ENCODE measurements at places on chromosomes 6 and 20.

DNA sequence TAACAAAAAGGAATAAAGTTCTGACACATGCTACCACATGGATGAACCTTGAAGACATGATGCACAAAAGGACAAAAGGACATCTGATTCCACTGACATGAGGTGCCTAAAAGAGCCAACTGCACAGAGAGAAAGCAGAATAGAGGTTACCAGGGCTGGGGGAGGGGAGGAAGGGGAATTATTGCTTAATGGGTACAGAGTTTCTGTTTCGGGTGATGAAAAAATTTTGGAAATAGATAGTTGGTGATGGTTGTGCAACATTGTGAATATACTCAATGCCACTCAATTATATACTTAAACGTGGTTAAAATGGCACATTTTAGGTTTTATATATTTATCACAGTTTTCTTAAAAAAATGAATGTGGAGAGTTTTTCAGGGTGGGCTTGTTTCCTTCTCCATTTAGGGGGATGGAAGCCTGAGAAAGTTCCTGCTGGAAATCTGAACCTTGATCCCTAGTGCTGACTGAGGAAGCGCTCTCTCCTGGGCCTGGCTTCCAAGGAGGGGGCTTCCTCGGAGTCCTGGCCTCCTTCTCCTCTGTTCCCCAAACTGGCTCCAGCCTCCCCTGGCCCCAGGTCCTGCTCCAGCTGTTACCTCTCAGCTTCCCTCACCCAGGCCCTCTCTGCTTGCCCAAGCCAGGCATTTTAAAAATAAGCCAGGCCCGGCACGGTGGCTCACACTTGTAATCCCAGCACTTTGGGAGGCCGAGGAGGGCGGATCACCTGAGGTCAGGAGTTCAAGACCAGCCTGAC lies 79.2 kb downstream of the NOL4L start:
- no peak for DNase-seq

DNA sequence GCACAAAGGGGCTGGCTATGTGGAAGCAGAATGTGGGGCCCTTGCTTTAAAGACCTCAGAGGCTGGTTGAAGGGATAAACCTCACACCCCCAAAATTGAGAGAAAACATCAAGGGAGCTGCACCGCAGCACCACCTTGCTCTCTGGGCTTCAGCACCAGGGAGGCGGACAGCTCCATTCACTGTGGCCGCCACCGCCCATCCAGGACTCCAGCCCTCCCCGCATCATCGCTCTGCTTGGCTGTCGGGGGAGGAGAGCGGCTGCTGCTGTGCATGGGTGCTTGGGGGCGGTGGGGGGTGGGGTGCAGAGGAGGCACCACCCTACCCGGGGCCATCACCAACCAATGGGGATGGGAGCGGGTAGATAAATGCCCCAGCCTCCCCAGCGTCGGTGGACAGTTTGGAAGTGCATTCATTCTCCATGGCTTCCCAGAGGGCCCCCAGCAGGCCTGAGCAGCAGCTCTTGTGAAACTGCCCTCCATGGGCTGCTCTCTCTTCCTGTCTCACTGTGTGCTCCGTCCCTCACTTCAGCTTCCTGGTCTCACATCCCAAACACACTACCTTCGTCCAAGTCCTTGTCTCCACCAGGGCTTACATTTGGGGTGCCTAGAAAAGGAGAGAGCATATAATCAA lies 75.7 kb upstream of the BHLHE23 start:
- DNase-seq: no peak

DNA sequence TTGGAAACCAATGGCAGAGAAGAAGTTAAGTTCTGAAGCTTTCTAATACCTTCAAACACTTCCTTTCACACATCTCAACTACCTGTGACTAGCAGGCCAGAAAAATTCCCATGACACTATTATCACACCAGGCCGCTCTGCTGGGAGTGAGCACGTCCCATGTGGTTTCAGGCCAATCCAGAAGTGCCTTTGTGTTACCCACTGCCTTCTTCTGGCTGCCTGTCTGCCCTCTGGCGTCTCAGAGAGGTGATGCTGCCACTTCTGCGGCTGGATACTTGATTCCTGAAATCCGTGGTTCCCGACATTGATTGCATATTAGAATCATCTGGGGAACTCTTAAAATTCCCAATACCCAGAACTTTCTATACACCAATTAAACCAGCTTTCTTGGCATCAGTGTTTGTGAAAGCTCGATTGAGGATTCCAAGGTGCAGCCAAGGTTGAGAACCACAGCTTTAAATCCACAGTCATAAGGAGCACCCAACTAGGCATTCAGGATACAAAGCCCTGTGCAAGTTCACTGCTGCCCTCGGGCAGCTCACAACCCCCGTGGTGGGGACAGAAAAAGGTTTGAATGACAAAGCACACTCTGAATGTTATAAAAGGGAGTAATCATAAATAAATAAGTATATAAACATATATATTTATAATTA lies 65.6 kb downstream of the STMND1 start:
- no peak for DNase-seq

DNA sequence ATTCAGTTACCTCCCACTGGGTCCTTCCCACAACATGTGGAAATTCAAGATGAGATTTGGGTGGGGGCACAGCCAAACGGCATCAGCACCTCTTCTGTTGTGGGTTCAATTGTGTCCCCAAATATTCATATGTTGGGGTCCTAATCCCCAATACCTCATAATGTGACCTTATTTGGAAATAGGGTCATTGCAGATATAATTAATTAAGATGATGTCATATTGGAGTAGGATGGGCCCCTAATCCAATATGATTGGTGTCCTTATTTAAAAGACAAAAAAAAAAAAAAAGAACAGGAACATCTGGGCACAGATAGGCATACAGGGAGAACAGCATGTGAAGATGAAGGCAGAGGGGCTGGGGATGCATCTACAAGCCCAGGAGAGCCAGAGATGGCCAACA lies 89.4 kb downstream of the BFSP1 start:
- no peak for DNase-seq

GRCh38 chr6:69771158-69771906 lies 25.5 kb downstream of the LMBRD1 start:
- DNase-seq: no peak

DNA sequence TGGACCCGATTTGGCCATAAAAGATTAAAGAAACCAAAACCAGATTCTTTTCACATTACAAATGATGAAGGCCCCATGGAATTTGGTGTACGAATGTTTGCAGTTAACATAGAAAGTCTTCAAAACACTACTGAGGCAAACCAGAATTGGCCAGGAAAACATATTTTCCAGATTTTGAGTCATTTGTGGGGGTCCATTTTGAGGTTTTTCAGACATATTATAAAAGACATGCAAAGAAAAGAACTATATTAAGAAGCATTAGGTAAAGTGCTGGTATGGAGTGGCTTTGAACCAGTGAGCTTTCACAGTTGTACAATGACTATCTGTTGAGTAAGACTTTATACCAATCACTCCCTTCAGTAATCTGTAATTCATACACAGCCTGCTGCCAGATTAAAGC lies 168.9 kb upstream of the COL21A1 start:
- no peak for DNase-seq

GRCh38 chr6:15443119-15443830 lies 197.4 kb downstream of the JARID2 start:
- no peak for DNase-seq

DNA sequence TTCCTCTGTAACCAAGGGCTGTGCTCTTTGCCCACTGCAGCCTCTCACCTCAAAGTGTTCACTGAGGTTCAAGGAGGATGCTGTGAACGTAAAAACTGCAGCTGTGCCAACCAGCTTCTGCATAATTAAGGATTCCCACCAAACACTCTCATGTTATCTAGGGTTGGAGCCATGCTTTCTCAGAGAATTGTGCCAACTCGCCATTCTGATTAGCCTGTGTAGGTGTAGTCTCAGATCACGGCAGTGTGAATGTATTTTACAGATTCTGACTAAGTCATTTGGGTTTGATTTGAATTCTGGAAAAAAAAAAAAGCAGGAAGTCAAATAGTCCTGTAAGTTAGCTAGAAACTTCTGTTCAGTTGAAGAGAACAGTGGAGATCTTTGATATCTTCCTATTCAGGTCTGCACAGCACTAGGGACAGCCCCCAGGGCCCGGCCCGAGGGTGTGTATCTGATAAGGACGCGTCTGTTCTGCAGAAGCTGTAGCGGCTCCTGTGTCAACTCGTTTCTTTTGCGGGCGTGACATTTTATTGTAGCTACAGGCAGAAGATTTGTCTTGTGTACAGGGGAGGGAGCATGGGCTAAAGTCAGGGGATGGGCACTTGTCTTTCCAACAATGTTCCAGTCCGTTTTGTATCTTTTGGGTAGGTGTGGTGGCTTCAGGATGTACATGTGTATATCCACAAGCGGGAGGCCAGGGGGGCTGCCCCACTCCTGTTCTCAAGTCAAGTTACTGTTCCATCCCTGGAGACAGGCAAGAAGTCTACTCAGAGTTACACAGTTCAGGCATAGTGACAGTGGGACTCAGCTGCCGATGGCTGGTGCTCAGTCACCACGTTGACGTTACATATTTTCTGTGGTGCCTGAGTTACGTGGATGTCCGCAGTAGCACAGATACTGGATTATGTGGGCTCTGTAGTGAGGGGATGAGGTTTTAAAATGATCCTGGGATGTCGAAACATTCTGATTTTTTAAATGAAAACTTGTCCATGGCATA lies 12.4 kb downstream of the IRF4 start:
- no peak for DNase-seq

DNA sequence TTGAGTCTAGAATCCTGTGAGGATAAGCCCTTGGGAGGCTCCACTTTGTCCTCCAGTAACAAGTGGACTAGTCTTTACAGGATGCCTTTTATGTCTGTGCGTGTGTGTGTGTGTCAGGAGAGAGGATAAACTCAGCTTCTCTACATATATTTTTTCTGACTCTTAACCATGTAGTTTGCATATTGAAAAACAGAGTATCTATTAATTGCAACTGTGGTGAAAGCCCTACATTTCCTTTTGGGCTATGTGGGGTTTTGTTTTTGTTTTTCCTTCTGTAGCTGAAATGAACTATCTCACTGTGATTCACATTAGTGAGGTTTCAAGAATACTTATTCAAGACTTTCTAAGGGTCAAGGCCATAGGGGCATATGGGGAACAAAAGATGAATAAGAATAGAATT lies 17.7 kb downstream of the TPBG start:
- no peak for DNase-seq

DNA sequence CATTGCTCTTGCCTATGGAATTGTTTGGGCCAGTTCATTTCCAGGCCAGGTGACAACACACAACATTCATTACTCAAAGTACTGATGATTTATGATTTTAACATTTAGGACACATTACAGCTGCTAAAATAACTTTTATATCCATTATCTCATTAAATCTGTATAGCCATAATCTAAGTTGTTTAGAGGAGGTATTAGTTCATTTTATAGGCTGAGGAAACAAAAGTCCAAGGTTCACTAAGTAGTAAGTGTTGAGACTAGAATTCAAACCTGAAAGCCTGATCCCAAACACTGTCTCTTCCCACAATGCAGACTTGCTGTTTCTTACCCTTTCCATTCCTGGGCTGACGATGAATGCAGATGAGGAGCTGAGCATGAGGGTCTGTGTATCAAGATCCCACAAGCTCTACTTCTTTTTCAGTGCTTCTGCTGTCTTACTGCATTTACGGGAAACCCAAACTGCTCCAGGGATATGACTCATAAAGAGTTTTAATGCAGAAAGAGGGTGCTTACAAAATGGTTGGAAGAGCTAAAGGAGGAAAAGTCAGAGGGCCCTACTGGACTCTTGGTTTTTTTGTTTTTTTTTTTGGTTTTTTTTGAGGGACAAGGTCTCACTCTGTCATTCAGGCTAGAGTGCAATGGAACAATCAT lies 17.9 kb downstream of the TENT5A start:
- no peak for DNase-seq

GRCh38 chr6:107607116-107607515 lies 117.2 kb downstream of the SOBP start:
- no peak for DNase-seq

DNA sequence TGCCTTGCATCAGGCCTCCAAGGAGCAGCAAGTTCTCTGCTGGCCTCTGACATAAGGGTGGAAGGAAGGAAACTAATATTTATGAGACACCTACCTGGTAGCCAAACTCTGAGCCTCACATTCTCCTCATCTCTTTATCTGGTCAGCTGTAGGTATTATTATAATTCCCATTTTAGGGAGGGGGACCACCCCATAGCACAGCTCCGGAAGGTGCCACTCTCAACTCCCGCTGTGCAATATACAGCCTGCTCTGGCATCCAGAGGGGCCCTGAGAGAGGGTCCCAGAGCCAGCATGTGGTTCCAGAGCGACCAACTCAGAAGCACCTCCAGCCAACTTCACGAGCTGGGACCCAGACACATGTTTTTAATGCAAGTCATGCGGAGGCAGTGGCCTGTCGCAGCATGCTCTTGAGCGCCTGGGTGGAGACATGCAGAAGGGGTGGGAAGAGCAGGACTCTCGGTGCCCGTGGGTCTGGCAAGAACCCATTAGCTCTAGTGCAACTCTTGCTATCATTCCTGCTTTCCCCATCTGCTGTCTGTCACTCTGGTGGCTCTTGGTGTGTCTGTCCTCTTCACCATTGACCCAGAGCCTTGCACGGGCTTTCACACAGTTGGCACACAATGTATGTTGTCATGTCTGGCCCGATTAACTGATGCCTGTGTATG lies 15.0 kb upstream of the MYMX start:
- DNase-seq: no peak

GRCh38 chr6:345747-346385 lies 45.7 kb upstream of the IRF4 start:
- no peak for DNase-seq

GRCh38 chr6:168320634-168321033 lies 1.1 kb upstream of the DACT2 start:
- DNase-seq: no peak

DNA sequence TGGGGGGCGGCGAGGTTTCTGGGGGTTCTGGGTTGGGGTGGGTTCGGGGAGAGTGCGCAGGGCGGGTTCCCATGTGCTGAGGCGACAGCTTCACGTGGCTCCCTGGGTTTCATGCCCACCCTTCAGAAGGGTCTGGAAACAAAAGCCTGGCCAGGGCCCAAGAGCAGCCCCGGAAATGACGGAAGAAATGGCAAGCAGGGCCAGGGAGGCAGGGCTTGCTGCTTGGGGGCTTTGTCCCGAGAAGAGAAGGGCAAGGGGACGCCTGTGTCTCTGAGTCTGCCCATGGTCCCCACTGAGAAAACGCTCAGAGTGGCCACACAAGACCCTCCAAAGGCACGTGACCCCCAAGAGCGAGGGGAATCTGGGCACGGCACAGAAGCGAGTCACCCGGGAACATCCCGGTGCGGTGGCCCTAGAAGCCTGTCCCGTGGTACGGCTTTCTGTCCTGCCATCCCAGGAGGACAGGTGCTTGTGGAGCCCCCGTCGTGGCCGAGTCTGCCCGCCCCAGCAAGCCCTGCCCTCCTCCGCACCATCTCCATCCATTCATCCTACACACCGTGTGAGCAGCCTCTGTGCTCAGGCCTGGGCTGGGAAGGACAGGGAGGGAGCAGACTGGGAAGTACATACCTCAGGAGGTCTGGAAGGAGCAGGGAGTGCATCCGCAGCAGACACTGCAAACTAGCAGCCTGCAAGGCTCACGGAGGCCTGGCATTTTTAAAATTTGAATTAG lies 9.0 kb downstream of the NPEPL1 start:
- no peak for DNase-seq

- no peak for DNase-seq
Measured at GRCh38 chr6:111984081-111984480, 69.8 kb upstream of the CCN6 start.

Measured in anterior cingulate cortex (tissue), 58 donors.